ENCODE measurements at places on chromosomes 1 and 21.
A peak's percentile ranks its signal among the peaks of the same experiment; 100 is the strongest.

DNA sequence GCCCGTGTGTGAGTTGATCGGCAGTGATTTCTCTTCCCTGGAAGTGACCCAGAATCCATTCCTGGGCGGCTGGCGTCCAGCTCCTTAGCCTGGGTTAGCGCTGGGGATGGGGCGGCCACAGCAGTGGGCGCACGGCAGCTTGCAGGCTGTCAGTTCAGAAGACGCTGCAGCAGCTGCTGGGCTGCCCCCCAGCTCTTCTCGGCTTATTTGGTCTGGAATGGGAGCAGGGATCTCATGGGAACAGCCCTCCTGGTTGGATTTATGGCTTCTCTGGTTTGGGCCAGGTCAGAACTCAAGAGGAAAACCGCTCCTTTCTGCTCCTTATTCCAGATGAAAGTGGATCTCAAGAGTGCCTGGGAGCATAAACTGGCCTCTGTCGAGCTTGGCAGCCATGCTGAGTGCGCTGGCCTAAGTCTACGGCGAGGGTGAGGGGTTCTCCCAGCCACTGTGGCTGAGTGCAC is 148.2 kb downstream of the PRDM16 start:
- no peak for DNase-seq

DNA sequence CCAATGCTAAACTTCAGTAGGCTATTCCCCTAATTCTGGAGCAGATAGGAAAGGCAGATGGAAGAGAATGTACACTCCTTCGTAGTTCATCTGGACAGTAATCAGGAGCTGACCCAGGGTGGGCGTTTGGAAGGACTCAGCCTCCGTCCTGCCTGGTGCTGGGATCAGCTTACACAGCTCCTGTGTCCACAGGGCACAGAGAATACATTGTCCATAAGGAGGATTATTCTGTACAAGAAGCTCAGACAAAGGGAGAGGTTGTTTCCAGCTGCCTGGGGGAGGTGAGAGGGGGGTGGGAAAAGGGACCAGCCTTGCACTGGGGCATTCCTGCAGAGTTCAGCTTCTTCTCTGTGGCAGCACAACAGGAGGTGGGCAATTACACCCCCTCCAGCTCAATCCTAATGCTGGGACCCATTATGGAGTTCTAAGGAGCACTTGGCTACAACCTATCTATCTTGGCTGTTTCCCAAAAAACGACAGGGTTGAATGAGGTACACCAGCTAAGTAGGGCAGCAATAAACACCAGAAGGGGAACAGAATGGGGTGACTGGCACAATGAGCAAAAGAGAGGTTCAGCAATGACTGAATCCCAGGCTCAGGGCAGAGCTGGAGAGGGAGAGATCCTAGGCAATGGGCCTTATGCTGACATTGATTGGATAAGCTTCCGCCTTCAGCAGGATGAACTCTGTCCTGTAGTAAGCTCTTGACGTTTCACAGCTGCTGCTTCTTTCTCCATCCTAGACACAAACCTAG is 7.4 kb downstream of the MED8 start:
- no peak for DNase-seq

GRCh38 chr1:35301674-35302392 is 33.3 kb downstream of the ZMYM4 start:
- no peak for DNase-seq

GRCh38 chr1:29391362-29391880 is 155.1 kb downstream of the PTPRU start:
- no peak for DNase-seq

GRCh38 chr1:230037261-230037660 is 29.8 kb upstream of the GALNT2 start:
- DNase-seq = no peak

- peak; percentile 93 for DNase-seq
Observed at GRCh38 chr21:45643021-45643980, at the start of gene PCBP3. Gene PCBP3, plus strand, starts transcription at chr21:45643725. Its CDS starts 206,361 bp downstream, at chr21:45850086.

DNA sequence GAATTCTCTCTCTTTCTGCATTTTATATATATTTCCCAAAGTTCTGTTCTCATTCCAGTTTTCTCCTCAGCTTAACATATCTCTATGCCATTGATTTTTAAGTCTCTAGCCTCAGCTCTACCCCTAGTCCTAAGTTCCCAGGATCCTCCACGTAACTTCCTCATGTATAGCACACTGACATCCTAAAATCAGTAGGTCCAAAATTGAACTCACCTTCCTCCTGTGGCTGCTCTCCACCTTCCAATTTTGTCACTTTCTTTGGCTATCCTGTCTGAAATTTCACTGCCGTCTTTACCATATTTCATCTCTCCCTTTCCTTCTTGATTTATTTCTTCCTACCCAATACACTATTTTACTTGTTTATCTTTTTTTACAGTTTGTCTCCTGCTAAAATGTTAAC is 1.5 kb downstream of the SLAMF6 start:
- no peak for DNase-seq

DNA sequence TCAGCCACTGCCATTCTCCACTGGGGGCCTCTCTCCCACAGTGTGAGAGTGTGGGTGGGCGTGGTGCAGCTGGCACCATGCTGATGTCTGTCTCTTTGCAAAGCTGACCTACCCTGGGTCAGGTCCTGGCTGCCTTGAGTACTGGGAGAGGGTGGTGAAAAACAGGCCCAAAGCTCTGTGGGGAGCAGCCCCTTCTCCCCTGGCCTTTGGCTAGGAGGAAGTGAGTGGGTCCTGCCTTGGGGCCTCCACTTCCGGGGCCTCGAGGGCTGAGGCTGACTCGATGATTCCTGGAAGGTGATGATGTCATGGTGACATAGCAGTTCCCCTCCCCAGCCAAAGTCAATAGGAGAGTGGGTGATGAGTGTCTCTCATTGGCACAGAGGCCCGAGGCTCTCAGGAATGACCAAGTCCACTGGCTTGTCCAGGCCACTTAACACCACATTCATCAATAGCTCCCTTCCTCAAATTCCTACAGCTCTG is 53.0 kb downstream of the IER5 start:
- no peak for DNase-seq

Measured in NCI-H1417 treated with DMSO at 0.1 percent for 48 hours (cell line).